ENCODE measurements at places on chromosomes 2 and 18.

- no peak for DNase-seq
Measured at GRCh38 chr18:45566025-45566740, 49.1 kb upstream of the SLC14A2 start.

DNA sequence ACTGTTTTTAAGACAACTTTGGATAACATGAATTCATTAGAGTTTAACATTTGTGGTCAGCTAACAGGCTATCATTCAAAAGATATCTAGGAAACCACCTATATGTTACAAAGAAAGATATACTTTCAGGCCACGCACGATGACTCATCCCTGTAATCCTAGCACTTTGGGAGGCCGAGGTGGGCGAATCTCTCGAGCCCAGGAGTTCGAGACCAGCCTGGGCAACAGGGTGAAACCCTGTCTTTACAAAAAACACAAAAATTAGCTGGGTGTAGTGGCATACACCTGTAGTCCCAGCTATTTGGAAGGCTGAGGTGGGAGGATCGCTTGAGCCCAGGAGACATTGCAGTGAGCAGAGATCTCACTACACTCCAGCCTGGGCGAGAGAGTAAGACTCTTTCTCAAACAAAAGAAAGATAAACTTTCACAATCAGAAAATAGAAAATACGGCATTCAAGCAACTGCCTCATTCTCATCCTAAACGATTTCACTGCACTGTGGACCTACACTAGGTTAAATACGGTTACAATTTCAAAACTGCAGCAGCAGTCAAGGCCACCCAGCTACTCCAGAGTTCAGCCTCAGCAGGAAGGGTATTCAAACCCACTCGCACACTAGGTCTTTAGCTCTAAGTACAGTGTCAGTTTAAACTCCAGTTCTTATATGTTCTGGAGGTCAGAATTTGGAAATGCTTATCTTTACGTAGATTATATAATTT lies 250.0 kb upstream of the SLC39A10 start:
- DNase-seq = no peak

- no peak for DNase-seq
Measured at GRCh38 chr2:85712849-85713612, 18.9 kb downstream of the GNLY start.

DNA sequence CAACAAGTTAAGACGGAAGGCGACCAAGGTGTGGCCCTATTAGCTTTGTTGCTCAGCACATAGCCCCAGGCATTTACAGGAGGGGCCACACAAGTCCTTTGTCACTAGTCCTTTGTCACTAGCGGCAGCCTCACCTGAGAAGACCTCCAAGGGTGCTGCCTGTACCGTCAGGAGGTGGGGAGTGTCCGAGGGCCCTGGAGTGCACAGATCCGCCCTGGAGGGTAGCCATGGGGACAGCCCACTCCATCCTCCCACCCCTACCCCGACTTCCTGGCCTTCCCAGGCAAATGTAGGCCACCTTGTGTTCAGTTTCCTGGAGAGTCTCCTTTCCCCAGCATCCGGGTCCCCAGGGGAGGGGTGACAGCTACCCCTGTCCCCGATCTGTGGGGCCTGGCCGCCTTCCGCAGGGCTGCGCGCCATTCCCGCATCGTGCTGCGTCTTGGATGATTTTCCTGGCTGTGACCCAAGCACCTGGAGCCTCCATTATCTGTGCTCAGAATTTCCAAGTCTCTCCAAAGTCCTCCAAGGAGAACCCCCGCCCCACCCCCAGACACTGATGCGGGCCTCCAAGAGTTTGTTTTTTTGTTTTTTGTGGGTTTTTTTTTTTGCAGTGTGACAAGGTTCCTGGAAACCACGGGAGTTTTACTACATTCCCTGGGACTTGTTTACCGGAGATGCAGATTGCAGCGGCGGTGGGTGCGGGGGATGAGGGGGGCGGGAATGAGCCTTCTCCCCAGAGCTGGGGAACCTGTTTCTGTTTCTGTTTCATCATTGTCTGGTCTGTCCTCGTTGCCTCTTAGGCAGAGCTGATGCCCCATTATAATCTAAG lies 28.6 kb downstream of the TEX44 start:
- DNase-seq = no peak

GRCh38 chr2:100820523-100821254 lies 750 bp downstream of the NPAS2 start:
- DNase-seq = no peak

Data from NCI-H748 treated with DMSO at 0.1 percent for 48 hours (cell line).